ENCODE measurements at places on chromosomes 7 and 10.

GRCh38 chr7:87709258-87709657, 81.1 kb downstream of the RUNDC3B start:
- DNase-seq: no peak

DNA sequence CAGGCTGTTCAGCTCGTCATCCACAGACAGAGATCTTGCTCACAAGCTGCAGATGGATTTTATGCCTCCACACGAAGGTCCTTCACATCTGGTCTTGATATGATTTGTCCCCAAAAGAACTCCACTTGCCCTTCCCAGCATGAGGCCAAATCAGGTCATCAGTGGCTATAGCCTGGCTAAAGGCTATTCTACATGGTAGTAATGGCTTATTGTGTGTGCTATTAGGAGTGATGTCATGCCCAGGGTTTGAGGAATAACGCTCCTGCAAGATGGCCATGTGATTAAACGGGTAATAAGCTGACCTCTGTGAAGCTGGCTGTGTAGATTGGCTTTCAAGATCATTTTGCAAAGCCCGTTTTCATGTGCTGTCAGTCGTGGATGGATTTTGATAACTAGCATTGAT, 313.8 kb downstream of the FRMD4A start:
- no peak for DNase-seq

DNA sequence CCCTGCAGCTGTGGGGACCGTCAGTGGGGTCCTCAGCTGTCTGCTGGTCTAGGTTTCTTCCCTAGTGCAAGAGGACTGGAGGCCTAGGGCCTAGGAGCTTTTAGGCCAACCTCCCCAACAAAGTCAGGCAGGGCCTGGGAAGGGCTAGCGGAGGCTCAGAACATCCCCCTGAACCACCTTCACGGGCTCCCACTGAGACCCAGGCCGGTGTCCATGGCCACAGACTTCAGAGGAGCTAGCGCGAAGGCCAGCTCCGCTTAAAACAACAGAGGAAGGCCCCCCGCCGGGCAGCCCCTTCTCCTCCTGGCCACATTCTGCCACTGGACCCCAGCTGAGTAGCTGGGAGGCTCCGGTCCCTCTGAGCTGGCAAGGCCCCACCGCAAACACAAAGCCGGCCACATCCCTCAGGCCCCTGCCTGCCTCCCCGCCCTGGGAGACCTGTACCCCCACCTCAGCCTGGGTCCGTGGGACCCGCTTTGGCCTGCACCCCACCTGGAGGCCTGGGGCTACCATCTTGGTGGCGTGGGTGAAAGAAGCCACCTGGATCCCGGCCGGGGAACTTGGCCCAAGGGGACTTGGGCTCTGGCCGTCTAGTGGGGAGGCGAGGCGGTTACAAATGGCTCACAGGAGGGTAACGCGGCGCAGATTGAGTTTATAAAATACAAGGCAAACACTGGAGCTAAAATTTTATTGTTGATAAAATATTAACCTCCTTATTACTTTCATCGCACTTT, 5.4 kb upstream of the UNCX start:
- no peak for DNase-seq

- no peak for DNase-seq
Observed at GRCh38 chr7:8371742-8372141, 61.7 kb upstream of the NXPH1 start.

DNA sequence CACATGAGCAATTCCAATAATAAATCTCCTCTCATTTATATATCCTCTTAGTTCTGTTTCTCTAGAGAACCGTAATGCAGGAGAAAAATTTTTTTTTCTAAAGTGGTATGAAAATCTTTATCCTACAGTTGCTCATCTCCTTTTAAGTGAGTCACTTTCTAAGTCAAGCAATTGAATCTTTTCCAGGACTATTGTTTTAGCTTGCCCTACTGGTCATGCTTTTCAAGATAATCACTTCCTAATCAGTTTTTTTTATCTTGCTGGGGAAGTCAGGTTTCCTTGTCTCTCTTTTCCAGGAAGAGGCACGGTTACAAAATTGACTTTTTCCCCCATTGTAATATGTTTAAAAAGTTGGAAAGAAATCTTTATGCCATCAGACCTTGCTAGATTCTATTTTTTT, 44.0 kb downstream of the INPP5F start:
- DNase-seq: no peak

DNA sequence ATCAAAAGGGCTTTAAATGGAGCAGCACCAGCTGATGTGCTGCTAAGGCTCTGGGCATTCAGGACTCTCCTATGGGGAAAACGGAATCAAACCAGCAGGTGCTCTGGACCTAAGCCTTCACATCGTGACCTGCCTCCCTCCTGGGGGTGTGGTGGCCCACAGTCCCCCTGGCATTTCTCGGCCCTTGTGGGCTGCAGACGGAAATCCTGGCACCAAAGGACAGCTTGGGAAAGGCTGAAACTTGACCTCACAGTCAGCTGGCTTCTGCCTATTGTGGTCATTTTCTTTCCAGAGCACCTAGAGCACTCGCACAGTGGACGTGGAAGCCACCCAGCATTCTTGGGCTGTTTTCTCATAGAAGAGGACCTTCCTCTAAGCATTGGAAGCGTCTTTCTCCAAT, 74.8 kb downstream of the TPST1 start:
- no peak for DNase-seq

DNA sequence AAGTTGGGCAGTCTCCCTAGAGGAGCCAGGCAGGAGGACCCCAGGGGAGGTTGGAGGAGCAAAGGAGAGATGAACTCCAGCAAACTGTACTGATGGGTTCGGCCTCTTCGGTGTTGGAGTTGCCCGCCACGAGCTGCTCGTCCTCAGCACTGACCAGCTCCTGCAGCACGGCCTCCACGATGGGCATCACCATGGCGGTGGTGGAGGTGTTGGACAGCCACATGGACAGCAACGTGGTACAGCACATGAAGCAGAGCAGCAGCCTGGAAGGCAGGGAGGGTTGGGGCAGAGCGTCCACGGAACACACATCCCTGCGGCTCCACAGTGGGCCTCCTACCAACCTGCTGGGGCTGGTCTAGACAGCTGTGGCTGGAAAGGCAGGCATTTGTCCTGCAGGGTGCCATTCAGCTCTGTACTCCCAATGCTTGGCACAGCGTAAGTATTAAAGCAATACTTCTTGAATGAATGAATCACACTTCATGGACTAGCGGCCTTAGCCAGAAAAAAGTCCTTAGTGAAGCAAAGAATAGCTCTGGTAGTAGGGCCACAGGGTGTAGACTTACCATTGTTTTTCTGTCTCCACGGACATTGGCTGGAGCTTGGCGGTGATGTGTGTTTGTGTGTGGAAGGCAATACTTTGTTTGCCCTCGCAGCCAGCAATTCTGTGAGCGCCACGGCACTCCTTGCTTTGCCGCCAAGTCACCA, 21.8 kb downstream of the SLC13A4 start:
- no peak for DNase-seq

GRCh38 chr7:159027789-159028507, 116.7 kb downstream of the VIPR2 start:
- no peak for DNase-seq

DNA sequence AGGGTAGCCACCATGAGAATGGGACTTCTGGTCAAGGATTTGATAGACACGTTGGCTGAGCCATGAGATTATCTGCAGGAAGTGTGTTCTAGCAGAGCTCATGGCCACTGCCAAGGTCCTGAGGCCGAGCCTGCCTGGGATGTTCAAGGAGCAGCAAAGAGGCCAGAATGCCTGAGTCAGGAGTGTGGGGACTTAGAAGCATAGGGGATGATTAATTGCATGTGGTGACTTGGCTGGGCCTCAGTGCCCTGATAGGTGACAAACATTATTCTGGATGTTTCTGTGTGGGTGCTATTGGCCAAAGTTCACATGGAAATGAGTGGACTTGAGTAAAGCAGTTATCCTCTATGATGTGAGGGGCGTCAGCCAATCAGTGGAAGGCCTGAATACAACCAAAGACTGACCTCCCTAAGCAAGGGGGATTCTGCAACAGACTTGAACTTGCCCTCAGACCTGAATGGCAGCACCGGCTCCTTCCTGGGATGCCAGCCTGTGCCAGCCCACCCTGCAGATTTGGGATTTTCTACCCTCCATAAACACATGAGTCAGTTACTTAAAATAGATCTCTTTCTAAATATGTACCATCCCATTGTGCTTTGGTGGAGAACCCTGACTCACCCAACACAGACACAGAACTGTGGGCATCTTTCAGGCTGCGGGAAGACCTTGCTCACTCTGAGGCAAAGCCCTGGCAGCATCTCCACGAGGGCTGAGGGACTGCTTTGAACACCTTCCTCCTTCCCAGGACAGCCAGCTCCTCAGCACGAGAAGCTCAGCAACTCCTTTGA, 363.9 kb upstream of the MGMT start:
- DNase-seq: no peak

DNA sequence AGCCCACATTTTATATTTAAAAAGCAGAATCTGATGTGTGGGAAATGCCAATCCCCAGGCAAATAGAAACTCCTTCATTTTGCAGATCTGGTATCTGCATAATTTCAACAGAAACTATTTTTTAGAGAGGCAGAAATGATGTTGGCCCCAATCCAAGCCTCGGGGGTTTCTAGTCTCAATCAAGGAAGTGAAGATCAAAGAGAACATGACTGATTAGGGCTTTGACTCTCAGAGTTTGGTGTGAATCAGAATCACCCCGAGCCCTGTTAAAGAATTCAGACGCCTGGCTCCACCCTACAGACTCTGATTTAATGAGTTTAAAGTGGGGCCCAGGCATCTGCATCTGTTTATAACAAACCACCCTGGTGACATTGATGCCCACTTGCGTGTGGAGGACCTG, 36.7 kb upstream of the UBE2H start:
- DNase-seq: no peak

DNA sequence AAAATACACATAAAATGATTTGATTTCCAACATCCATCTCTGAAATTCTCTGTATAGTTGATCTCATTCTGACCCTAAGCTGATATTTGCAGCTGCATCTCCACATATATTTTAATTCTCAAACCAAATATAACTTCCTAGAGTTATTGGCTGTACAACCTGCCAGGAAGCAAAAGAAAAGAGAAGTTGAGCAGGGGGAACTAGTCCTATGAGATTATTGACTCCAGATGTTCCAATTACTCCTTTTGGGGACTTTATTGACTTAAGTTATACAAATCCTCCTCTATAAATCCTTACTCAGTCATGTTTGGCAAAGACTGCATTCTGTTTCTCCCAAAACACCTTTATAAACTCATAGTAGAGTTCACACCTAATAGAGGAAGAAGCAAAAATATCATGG, 599.4 kb upstream of the ANKRD30A start:
- DNase-seq: no peak

DNA sequence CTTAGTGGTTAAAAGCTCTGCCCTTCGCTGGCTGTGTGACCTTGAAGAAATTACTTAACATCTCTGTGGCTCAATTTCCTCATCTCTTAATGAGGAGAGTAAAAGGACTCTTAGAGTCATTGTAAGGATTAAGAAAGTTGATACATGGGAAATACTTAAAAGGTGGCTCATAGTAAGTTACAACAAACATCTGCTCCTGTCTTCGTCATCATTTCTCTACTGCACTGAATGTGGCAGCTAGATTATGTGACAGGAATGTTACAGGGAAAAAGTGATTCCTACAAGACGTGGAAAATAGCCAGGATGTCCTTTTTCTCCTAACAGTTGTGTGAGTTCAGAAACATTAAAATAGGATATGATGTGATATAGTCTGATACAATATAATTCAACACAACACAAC, 184.7 kb downstream of the FRMD4A start:
- no peak for DNase-seq

DNA sequence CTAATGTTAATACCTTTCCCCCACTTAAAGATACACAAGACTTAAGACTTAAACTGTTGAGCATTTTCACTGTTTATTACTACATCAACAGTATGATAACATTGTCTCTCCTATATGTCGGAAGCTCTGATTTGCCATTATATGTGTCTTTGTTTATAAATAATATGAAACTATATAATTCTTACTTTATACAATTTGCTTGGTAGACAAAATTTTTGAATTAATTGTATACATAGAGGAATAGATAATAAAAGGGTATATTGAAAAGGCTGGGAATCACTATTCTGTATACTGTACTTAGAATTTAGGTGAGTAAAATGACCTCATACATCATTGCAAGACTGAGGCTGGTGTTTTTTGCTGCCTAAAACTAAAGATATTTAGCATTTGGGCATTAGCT, 82.1 kb upstream of the HDAC9 start:
- no peak for DNase-seq

DNA sequence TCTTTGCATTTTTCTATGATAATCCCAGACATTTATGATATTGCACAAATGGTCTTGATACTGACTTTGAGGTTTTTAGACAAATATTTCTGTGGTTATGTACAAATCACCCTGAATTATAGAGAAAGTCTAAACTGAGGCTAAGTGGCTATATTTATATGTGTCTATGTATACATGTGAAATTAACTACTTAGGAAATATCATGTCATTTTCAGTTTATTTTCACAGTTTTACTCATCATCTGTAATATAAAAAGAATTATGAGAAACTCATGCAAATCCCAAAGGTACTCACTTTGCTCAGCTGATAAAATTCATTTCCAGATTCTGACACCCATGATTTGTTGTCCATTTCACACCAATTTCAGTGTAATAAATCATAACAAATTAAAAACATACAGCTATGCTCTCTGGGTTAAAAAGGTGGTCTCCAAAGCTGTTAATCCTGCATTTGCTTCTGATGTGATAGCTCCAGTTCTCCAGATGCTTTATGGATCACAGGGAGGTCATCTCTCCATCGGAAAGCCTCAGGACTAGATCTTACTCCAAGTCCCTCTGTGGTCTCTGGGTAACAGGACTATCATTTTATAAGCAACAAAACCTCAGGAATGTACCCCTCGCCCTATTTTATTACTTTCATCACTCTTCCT, 673.9 kb downstream of the PARD3 start:
- no peak for DNase-seq

DNA sequence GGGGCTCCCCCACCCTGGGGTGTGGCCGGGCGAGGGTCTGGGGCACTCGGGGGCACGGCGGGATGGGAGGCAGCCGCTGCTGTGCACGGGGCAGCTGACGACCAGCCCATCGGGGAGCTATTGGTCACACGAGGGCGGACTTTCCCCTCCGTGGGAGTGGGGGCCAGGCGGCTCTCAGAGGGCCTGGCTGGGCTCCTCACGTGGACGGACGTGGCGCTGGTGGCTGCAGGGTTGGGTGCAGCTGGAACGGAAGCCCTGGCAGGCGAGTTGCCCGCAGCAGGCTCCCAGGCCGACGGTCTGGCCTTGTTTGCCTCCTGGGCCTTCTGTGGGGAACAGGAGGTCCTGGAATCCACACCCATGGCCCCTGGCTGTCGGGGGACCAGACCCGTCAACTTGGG, 14.3 kb downstream of the MICALL2 start:
- no peak for DNase-seq

- DNase-seq: no peak
Observed at GRCh38 chr7:47026780-47027361, 555.0 kb downstream of the TNS3 start.

- no peak for DNase-seq
Observed at GRCh38 chr10:25707976-25708671, 225.9 kb upstream of the MYO3A start.

Data from caudate nucleus (tissue), 63 donors.